ENCODE measurements at places on chromosomes 3 and 15. TPM values are rescaled to one million over a fixed set of nuclear protein-coding genes. Genes with fewer than 3 reads are reported as not detected.
A peak's percentile ranks its signal among the peaks of the same experiment; 100 is the strongest.

- no peak for DNase-seq
These were observed 16.0 kb downstream of the OCA2 start for GRCh38 chr15:28082891-28083684.

- DNase-seq, result no peak
These were observed 826.8 kb upstream of the CFAP20DC start for GRCh38 chr3:59876533-59877062.

- no peak for DNase-seq
These were observed 32.1 kb upstream of the EBLN2 start for GRCh38 chr3:73029321-73029796.

GRCh38 chr3:4722103-4722502, 229.0 kb downstream of the ITPR1 start:
- no peak for DNase-seq

DNA sequence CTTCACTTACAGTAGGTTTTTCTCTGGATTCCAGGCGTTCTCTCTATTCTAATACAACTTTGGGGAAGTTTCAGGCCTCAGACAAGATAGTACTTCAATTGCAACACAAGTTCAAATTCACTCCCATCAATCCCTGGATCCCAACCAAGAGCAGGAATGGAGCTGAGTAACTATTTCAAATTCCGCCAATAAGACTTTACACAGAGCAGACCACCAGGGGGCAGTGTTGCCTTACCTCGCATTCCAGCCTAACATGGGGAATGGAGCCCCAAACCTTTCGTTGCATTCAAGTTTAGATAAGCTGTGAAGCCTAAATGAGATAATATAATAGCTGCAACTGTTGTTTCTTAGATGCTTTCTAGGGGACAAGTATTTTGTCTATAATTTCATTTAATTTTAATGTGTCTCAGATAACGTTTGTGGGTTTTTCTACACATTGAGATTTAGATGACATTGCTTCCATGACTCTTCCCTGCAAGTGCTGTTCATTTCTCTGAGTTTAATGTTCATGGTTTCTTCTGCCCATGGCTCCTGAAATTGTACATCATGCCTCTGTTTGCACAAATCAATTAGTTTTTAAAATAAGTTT, 186.7 kb downstream of the NSUN3 start:
- peak; percentile 66 for DNase-seq

DNA sequence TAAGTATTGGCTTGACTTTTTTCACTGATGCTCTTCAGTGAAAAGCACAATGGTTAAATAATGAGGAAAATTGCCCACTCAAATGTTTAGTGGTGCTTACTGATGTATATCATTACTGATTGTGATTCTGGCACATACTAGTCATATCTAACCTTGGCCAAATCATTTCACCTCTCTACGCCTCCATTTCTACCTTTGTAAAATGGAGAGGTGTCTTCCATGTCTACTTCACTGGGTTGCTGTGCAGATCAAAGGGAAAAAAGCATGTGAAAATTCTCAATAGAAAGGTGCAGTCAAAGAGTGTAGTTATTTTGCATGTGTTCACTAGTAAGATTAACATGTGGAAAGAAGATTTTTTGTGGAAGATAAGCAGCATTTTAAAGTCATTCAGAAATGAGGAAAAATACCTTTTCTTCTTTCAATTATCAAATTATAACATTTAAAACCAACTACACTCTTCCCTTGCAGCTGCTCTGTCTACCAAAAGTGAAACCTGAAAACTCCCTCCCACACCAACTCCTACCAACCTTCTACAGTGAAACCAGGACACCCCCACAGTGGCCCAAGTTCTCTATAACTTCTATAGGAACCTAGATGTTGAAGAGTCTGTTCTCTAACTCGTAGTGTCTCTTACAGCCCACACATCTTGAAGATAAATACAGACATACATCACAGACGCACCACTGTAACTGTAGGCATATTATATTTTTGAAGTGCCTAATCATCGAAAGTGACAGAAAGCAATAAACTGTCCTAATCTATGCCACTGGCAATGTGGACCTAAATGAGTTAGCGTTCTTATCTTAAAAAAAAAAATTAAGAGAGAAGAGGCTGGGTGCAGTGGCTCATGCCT, 1.4 kb downstream of the CD200R1 start:
- no peak for DNase-seq

- no peak for DNase-seq
These were observed 23.1 kb downstream of the CCNL1 start for GRCh38 chr3:157136647-157137387.

- no peak for DNase-seq
These were observed 37.0 kb downstream of the CHDH start for GRCh38 chr3:53809267-53809666.

ATP13A5 gene
- 1.1 TPM for total RNA-seq

RARB gene
- total RNA-seq, result 5.4 TPM

ZKSCAN7 gene
- 3.7 TPM for total RNA-seq

CDCP1 gene
- 1.6 TPM for total RNA-seq

CCDC54 gene
- total RNA-seq, result not detected

NOX5 gene
- 0.77 TPM for total RNA-seq
